ENCODE measurements at places on chromosomes 6 and 20.

GRCh38 chr6:13597073-13597472 lies 18.1 kb upstream of the NOL7 start:
- no peak for DNase-seq

GRCh38 chr6:74971633-74972032 lies 234.2 kb downstream of the COL12A1 start:
- DNase-seq, result no peak

- no peak for DNase-seq
These were observed 31.4 kb downstream of the PRDM1 start for GRCh38 chr6:106117579-106117978.

- DNase-seq, result no peak
These were observed 50.0 kb downstream of the FKBP5 start for GRCh38 chr6:35638679-35639078.

DNA sequence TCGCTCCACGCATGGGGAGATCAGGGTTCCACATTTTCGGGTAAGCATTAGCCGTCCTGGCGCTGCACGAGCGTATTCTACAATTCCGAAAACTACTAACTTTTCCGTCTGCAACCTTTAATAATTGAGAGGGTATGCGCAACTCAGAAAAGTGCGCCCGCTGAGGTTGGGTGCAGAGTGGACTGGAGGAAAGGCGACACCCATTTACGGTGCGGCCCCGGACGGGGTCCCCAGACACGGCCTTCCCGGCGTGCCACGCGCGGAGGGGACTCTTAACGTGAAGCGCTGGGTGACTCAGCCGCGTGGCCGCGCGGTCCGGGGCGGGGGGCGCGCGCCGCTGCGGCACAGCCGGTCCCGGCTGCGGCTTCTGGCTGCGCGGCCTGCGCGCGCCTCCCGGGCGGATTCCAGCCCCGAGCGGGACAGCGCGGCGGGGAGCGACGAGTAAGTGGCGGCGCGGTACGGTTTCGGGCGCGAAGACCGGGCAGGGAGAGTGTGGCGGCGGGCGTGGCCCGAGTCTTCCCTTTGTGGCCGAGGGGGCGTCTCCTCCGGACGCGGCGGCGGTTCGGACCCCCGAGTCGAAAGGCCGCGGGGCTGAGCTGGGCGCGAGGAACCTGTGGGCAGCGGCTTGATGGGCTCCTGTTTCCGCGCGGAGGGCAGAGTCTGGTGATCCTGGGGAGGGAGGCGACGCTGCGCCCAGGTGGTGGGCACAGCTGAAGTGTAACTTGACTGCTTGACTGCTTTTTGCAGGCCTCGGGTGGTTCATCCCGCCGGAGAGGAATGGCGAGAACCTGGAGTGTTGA lies at the start of the genes KCTD20 and PXT1:
Gene KCTD20 (plus strand): TSS at position 330 of the 800 bp plus-strand sequence. CDS start 27,098 bp downstream, outside the sequence.
Gene PXT1 (minus strand): TSS at position 184 of the 800 bp plus-strand sequence. CDS start 16,772 bp downstream, outside the sequence.
- DNase-seq, result peak; percentile 95

DNA sequence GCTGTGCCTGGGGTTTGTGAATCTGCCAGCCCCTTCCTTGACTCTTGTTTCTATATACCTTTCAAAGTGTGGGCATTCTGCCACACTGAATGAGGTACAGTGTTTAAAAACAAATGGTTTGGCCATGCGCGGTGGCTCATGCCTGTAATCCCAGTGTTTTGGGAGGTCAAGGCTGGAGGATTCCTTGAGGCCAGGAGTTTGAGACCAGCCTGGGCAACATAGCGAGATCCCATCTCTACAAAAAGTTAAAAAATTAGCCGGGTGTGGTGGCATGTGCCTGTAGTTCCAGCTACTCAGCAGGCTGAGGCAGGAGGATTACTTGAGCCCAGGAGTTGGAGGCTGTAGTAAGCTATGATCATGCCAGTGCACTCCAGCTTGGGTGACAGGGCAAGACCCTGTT lies 5.8 kb downstream of the FAM83D start:
- no peak for DNase-seq

Measured in OCI-LY7 (cell line).